ENCODE measurements at places on chromosomes 3 and 15. TPM values are rescaled to one million over a fixed set of nuclear protein-coding genes. Genes with fewer than 3 reads are reported as not detected.
A peak's percentile ranks its signal among the peaks of the same experiment; 100 is the strongest.

GRCh38 chr3:172905451-172905850 is 154.9 kb downstream of the ECT2 start:
- DNase-seq = no peak
- H3K27ac ChIP-seq = no peak overlapping the region
- H3K36me3 ChIP-seq = no peaks in the 10 kb centered on the region

DNA sequence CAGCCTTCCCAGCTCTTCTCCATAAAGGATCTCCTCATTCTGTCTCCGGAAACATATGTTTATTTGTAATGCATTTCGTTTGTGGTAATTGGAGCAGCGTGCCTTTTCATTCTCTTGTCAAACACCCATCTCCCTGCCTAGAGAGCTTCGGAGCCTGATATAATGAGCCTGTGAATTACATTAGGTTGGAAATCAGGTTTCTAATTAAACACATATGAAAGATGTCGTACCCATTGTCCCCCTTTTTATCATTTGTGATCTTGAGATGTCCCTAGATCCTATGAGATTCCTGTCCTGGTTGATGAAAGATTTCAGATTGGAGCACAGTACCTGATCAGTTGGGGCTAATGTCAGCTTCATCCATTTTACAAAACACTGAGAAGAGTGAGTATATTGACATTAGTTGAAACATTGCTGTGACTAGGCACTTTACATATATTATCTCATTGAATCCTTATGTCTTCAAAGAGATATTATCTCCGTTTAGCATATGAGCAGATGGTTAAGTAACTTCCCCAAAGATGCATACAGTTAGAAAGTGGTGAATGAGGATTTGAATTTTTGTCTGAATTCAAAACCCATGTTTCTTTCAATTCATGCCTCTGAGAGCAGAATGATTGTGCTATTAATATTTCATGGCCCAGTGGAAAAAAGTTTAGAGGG is 23.1 kb downstream of the SYN2 start:
- H3K4me3 ChIP-seq = no peak overlapping the region
- H3K36me3 ChIP-seq = no peaks in the 10 kb centered on the region
- H3K4me1 ChIP-seq = no peaks in the 10 kb centered on the region
- H3K27me3 ChIP-seq = no peaks in the 10 kb centered on the region
- DNase-seq = no peak

DNA sequence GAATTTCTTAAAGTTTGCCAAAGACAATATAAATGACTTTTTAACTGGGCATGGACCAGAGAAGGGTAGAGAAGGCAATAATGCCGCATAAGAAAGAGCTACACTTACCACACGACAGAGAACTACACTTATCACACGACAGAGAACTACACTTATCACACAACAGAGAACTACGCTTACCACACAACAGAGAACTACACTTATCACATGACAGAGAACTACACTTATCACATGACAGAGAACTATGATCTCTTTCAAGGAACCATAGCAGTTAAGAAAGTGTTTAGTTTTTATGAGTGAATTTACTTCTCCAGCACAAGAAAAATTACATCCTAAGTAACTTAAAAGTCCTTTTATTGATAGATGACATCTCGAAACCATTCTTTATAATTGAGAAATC is 32.0 kb downstream of the DCUN1D1 start:
- no peak overlapping the region for H3K4me3 ChIP-seq
- no peak for DNase-seq

DNA sequence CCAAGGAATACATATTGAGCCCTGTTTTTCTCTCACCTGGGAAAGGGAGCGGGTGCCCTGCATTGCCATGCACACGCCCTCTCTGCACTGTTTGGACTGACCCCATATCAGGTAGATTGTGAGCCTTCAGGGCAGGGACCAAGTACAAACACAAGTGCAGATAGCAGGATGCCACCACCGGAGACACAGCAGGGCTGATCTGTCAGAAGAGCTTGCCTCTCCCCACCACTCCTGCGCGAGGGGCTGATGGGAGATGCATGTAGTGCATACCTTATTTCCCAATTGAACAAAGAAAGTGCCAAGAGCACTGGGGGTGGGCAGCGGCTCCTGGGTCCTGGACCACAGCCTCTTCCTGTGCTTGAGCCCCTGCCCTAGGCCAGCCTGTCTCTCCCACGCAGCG is 9.0 kb upstream of the SLCO2A1 start:
- no peak overlapping the region for H3K27ac ChIP-seq
- no peaks in the 10 kb centered on the region for H3K27me3 ChIP-seq
- no peak overlapping the region for H3K4me3 ChIP-seq
- H3K4me1 ChIP-seq = no peaks in the 10 kb centered on the region

DNA sequence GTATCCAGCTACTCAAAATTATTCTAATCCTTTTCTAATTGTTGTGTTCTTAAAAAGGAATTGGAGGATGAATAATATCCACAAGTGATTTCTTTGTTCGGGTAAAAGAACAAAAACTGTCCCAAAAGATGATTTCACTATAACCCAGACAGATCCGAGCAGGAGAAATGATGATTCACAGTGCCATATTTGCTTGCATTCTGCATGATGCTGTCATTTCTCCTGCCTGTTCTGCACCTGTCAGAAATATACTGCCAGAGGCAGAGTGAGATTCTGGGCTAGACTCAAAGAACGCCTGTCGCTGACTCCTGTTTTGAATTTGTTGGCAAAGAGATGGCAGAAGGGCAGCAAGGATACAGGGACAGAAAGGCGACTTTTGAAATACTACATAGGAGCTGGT is 34.7 kb upstream of the SLC24A5 start:
- DNase-seq = no peak
- H3K4me1 ChIP-seq = no peaks in the 10 kb centered on the region
- H3K36me3 ChIP-seq = no peaks in the 10 kb centered on the region
- no peaks in the 10 kb centered on the region for H3K27me3 ChIP-seq

ARGFX gene
- not detected for total RNA-seq

- no peaks in the 10 kb centered on the region for H3K4me1 ChIP-seq
- no peak overlapping the region for H3K27ac ChIP-seq
- H3K27me3 ChIP-seq = no peaks in the 10 kb centered on the region
These were observed 270.0 kb upstream of the PEX5L start for GRCh38 chr3:180306691-180307090.

DNA sequence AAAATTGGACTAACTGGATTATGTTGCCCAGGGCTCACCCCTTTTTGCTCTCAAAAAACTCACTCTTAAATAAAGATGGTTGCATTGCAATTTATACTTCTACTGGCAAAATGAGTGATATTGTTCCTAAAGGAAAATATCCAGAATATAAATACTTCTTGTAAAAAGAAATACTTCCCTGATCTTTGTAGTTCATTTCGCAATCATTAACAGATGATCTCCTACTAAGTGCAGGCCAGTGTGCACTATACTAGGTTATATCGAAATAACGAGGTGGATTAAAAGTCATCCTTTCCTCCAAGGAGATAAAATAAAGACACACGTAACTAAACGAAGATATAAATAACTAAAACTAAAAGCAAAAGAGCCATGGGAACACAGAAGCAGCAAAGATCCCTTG is 63.0 kb downstream of the MEX3B start:
- DNase-seq = no peak
- H3K27ac ChIP-seq = no peak overlapping the region
- H3K4me1 ChIP-seq = no peaks in the 10 kb centered on the region
- H3K36me3 ChIP-seq = no peaks in the 10 kb centered on the region

CHL1 gene
- total RNA-seq = 16.4 TPM

CSTA gene
- total RNA-seq = not detected

COLQ gene
- 1.9 TPM for total RNA-seq

DNA sequence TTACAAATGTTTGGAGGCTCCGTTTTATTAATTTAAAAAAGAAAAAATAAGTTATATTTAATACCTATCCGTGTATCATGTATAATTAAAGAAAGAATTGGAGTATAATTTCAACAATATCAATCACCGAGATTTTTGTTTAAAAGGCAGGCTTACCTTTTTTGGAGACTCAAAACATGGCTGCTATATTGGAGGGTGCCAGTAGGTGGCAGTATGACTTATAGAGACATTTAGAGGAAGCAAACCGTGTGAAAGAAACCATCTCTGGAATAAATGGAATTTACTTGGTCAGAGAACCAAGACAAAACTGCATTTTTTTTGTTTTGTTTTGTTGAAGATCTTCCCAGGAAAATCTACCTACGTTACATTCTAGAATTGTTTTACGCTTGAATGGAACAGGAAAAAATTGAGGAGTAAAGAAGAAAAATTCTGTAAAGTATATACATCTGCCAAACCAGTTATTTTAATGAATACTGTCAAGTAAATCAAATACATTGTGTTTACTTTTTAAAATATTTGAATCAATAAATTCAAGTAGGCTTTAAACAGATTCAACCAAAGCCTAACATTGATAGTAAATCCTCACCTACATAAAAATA is 802.6 kb upstream of the ALCAM start:
- H3K27ac ChIP-seq = no peak overlapping the region
- no peaks in the 10 kb centered on the region for H3K27me3 ChIP-seq
- H3K4me1 ChIP-seq = no peaks in the 10 kb centered on the region
- H3K4me3 ChIP-seq = no peak overlapping the region
- no peaks in the 10 kb centered on the region for H3K36me3 ChIP-seq

DNA sequence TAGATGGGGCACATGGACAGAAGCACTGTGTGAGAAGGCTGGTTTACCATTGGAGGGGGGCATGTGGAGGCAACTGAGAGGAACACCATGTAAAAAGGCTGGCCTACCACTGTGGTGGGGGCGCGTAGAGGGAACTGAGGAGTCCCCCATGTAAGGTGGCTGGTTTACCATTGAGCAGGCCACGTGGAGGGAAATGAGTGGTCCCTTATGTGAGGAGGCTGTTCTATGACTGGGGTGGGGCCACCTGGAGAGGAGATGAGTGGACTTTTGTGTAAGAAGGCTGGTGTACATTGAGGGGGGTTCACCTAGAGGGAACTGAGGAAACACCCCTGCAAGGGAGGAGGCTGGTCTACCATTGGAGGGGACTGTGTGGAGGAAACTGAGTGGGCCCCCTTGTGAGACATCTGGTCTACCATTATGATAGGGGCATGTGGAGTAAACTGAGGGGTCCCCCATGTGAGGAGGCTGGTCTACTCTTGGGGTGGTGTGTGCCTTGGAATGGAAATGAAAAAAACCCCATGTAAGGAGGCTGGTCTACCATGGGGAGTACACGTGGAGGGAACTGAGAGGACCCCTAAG is 156.9 kb downstream of the FBLN2 start:
- no peak for DNase-seq
- H3K36me3 ChIP-seq = no peaks in the 10 kb centered on the region
- no peak overlapping the region for H3K27ac ChIP-seq
- H3K27me3 ChIP-seq = no peaks in the 10 kb centered on the region
- H3K4me3 ChIP-seq = no peak overlapping the region

BMF gene
- 344 TPM for total RNA-seq

DNA sequence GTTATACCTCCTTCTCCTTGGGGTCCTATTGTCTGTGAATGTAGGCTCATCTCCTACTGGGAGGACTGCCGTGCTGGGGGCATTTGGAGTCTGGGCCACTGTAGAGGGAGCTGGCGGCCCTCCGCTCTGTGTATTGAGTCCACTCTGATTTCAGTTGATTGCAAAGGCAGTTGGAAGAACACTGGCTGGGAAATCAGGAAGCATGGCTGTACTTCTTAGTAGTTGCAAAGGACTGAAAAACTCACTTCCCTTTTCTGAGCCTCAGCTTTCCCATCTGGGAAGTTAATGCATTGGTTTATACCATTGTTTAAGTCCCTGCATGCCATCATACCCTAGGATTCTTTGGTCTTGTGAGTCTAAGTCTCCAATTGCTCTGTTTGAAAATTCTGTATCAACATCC is 46.7 kb downstream of the TMED3 start:
- H3K27ac ChIP-seq = no peak overlapping the region
- H3K27me3 ChIP-seq = no peaks in the 10 kb centered on the region
- DNase-seq = no peak
- no peaks in the 10 kb centered on the region for H3K4me1 ChIP-seq

GRCh38 chr3:123629747-123630047 is 44.8 kb upstream of the HACD2 start:
- no peak for DNase-seq
- H3K27ac ChIP-seq = no peak overlapping the region
- H3K27me3 ChIP-seq = no peaks in the 10 kb centered on the region
- H3K36me3 ChIP-seq = no peaks in the 10 kb centered on the region

DNA sequence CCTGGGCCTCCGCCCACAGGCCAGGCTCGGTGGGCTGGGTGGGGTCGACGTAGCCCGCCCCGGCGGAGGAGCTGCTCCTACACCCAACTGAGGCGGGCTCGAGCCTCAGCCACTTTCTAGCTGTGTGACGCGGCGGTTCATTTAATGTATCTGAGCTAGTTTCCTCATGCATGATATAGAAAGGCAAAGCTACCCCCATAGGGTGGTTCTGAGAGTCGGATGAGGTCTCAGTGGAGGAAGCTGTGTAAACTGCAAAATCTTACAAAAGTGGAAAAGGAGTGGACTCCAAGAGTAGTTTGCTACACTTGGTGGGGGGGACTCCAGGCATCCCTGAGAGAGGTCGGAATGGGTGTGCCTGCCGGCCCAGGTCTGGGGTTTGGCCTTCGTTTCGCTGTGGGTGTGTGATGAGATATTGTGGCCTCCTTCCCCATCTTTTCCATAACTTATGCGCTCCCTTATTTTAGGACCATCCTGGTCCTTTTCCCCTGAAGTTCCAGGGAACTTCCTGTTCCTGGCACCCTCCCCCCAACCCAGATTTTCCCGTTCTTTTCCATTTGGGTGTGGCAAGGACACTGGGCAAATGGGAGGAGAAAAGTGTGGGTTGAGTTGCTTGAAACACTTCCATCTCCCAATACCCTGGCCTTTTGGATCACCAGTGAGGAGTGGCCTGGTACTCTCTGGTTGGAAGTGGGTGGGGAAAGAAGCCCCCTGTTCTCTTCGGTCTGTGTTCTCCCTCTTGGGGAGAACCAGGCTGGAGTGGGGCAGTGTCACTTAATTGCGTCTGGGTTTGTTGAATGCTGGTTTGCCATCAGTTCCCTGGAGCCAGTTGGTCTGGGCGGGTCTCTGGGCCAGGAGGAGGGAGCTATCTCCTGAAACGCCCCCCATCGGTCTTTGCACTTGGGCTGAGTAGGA is 1.1 kb downstream of the PDIA5 start:
- peak overlapping the region; percentile 57 for H3K4me3 ChIP-seq
- no peak overlapping the region for H3K27ac ChIP-seq
- H3K36me3 ChIP-seq = no peaks in the 10 kb centered on the region
- H3K4me1 ChIP-seq = peaks cover 9% of the 10 kb centered on the region
- DNase-seq = no peak

DNA sequence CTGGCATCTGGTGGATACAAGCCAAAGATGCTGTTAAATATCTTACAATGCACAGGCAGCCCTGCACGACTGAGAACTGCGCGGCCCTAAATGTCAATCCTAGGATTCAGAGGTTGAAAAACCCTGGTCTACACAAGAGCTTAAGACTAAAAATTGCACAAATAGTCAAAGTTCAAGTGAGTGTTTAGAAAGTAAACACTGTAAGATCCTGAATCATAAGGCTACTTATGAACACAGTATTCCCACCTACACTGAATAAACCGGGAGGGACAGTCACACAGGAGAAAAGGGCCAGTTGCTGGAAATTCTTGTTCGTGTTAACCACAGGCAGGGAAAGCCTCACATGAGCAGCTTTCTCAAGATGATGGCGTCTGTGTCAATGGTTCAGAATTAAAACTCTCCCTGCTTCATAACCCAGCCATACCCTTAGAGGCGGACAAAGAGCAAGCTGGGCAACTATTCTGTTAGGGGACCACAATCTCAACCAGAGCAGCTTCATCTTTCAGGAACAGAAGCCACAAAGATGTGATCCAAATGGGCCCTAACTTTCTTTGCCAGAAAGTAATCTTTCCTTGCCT is 37.7 kb downstream of the LRIG1 start:
- H3K4me1 ChIP-seq = no peaks in the 10 kb centered on the region
- peaks cover 7% of the 10 kb centered on the region for H3K27me3 ChIP-seq
- H3K36me3 ChIP-seq = no peaks in the 10 kb centered on the region
- H3K4me3 ChIP-seq = no peak overlapping the region

GRCh38 chr3:187101184-187102072 is 37.9 kb downstream of the RPL39L start:
- peak; percentile 51 for DNase-seq
- H3K36me3 ChIP-seq = no peaks in the 10 kb centered on the region
- no peaks in the 10 kb centered on the region for H3K27me3 ChIP-seq
- H3K4me1 ChIP-seq = peaks cover 11% of the 10 kb centered on the region
